A549 treated with CORT108297 at 1 μM for 4 hours (cell line): ENCODE measurements at places on chromosomes 3 and 15. TPM values are rescaled to one million over a fixed set of nuclear protein-coding genes. Genes with fewer than 3 reads are reported as not detected.

The SLC35G2 gene
- 25.5 to 30.9 TPM (median 28.9 TPM) in 5 replicates for total RNA-seq

The GCNT3 gene
- 143 to 183 TPM (median 156 TPM) in 5 replicates for total RNA-seq

The KCNH8 gene
- total RNA-seq: 0.05 TPM in 1 of 5 replicates, not detected in the others

The GOLGA8O gene
- 0.27 to 0.52 TPM (median 0.40 TPM) in 5 replicates for total RNA-seq

The SNTN gene
- not detected in 5 replicates for total RNA-seq

The MASP1 gene
- 0.09 TPM in 1 of 5 replicates, not detected in the others for total RNA-seq

The GOLGA6B gene
- 0.05 TPM in 1 of 5 replicates, not detected in the others for total RNA-seq

The SLC9C1 gene
- total RNA-seq: not detected in 5 replicates

The ROBO1 gene
- 9.1 to 16.4 TPM (median 13.2 TPM) in 5 replicates for total RNA-seq

The TMEM212 gene
- total RNA-seq: not detected in 5 replicates

The CCDC54 gene
- total RNA-seq: not detected in 5 replicates

The EXD1 gene
- not detected in 5 replicates for total RNA-seq

The CAND2 gene
- 0.31 to 0.50 TPM (median 0.46 TPM) in 5 replicates for total RNA-seq

The ACOX2 gene
- 6.1 to 11.1 TPM (median 9.7 TPM) in 5 replicates for total RNA-seq

The ZKSCAN7 gene
- total RNA-seq: not detected in 5 replicates

The COL8A1 gene
- total RNA-seq: not detected in 5 replicates

The DPH6 gene
- 12.1 to 15.1 TPM (median 12.8 TPM) in 5 replicates for total RNA-seq

The NAA80 gene
- total RNA-seq: 4.6 to 7.6 TPM (median 7.1 TPM) in 5 replicates

The CPA3 gene
- not detected in 5 replicates for total RNA-seq

The FETUB gene
- total RNA-seq: 0.10 to 0.25 TPM (median 0.16 TPM) in 4 of 5 replicates, not detected in the other

The MST1R gene
- 6.9 to 9.5 TPM (median 8.7 TPM) in 5 replicates for total RNA-seq

The CISH gene
- total RNA-seq: 0.51 to 0.66 TPM (median 0.58 TPM) in 5 replicates

The GOLIM4 gene
- total RNA-seq: 13.9 to 22.8 TPM (median 19.3 TPM) in 5 replicates

The DMXL2 gene
- total RNA-seq: 19.4 to 21.8 TPM (median 20.6 TPM) in 5 replicates

The NOX5 gene
- total RNA-seq: 0.10 to 0.30 TPM (median 0.24 TPM) in 5 replicates

The FBXO40 gene
- total RNA-seq: not detected in 5 replicates

The STOML1 gene
- total RNA-seq: 8.9 to 14.0 TPM (median 12.8 TPM) in 5 replicates

The HRG gene
- total RNA-seq: not detected in 5 replicates

The VGLL3 gene
- total RNA-seq: 4.2 to 11.5 TPM (median 6.8 TPM) in 5 replicates

The TNFSF10 gene
- total RNA-seq: 0.09 to 0.22 TPM (median 0.14 TPM) in 5 replicates

The BOC gene
- 4.8 to 7.7 TPM (median 7.0 TPM) in 5 replicates for total RNA-seq

The TGM4 gene
- 0.03 to 0.10 TPM (median 0.04 TPM) in 5 replicates for total RNA-seq

The SSUH2 gene
- 0.53 to 1.2 TPM (median 0.88 TPM) in 5 replicates for total RNA-seq

The LRRC31 gene
- total RNA-seq: 0.02 TPM in 1 of 5 replicates, not detected in the others

The MORC1 gene
- total RNA-seq: not detected in 5 replicates

The ARPP21 gene
- total RNA-seq: 0.02 to 0.08 TPM (median 0.06 TPM) in 3 of 5 replicates, not detected in the others

The EPHA6 gene
- 0.06 to 0.10 TPM (median 0.08 TPM) in 3 of 5 replicates, not detected in the others for total RNA-seq

The GOLGA8K gene
- 0.30 to 0.89 TPM (median 0.69 TPM) in 5 replicates for total RNA-seq

The RPL39L gene
- 48.2 to 57.0 TPM (median 53.4 TPM) in 5 replicates for total RNA-seq

The ARHGEF26 gene
- 5.6 to 6.7 TPM (median 6.1 TPM) in 5 replicates for total RNA-seq

The OIP5 gene
- 13.2 to 15.0 TPM (median 14.7 TPM) in 5 replicates for total RNA-seq

The TNFAIP8L3 gene
- 7.0 to 10.0 TPM (median 8.9 TPM) in 5 replicates for total RNA-seq

The P2RY12 gene
- total RNA-seq: not detected in 5 replicates

The VILL gene
- total RNA-seq: 0.12 to 0.18 TPM (median 0.16 TPM) in 5 replicates

The DZIP3 gene
- 3.9 to 5.0 TPM (median 4.1 TPM) in 5 replicates for total RNA-seq

The CP gene
- total RNA-seq: 3.8 to 8.1 TPM (median 5.3 TPM) in 5 replicates

The KBTBD8 gene
- total RNA-seq: 0.41 to 0.53 TPM (median 0.43 TPM) in 5 replicates

The C3orf80 gene
- 1.6 to 2.4 TPM (median 1.9 TPM) in 5 replicates for total RNA-seq

The APOD gene
- total RNA-seq: 0.50 to 1.1 TPM (median 0.58 TPM) in 5 replicates

The MAPKAPK3 gene
- 20.8 to 27.3 TPM (median 25.6 TPM) in 5 replicates for total RNA-seq

The HSPBAP1 gene
- 5.9 to 6.5 TPM (median 6.0 TPM) in 5 replicates for total RNA-seq

The TERC gene
- total RNA-seq: 0.35 TPM in 1 of 5 replicates, not detected in the others

The KCNAB1 gene
- not detected in 5 replicates for total RNA-seq

The C3orf85 gene
- not detected in 5 replicates for total RNA-seq

The CORO2B gene
- total RNA-seq: 2.6 to 3.8 TPM (median 3.2 TPM) in 5 replicates

The IL17RD gene
- 0.47 to 1.3 TPM (median 1.0 TPM) in 5 replicates for total RNA-seq

The CD200R1 gene
- total RNA-seq: 0.03 to 0.14 TPM (median 0.08 TPM) in 5 replicates

The SKOR1 gene
- total RNA-seq: 0.02 to 0.05 TPM (median 0.04 TPM) in 4 of 5 replicates, not detected in the other
